ENCODE measurements at places on chromosomes 5 and 9. TPM values are rescaled to one million over a fixed set of nuclear protein-coding genes. Genes with fewer than 3 reads are reported as not detected.

Gene PROB1
- total RNA-seq, result 3.2 TPM

Gene DND1
- total RNA-seq, result 2.9 TPM

Gene WWC1
- total RNA-seq, result 29.1 TPM

Gene CNTFR
- total RNA-seq, result 18.0 TPM

Gene AJM1
- total RNA-seq, result 1.6 TPM

Data from WTC11 (cell line).